ENCODE measurements at places on chromosomes 1 and 21. TPM values are rescaled to one million over a fixed set of nuclear protein-coding genes. Genes with fewer than 3 reads are reported as not detected.

SAMD11 gene
- total RNA-seq: 9.3 TPM

GNAT2 gene
- total RNA-seq: not detected

GALNT2 gene
- 54.5 TPM for total RNA-seq

RPTN gene
- total RNA-seq: not detected

CALML6 gene
- not detected for total RNA-seq

GABPB2 gene
- total RNA-seq: 10.8 TPM

KCNC4 gene
- 4.2 TPM for total RNA-seq

KLF17 gene
- total RNA-seq: 0.39 TPM

GRCh38 chr1:59752556-59753414 lies 62.0 kb upstream of the HOOK1 start:
- H3K27ac ChIP-seq: no peak overlapping the region
- H3K4me1 ChIP-seq: peaks cover 29% of the 10 kb centered on the region
- no peaks in the 10 kb centered on the region for H3K27me3 ChIP-seq
- no peak overlapping the region for H3K4me3 ChIP-seq

- H3K4me3 ChIP-seq: peak overlapping the region; percentile 53
- H3K27ac ChIP-seq: peak overlapping the region; percentile 85
- no peaks in the 10 kb centered on the region for H3K36me3 ChIP-seq
- peaks cover 27% of the 10 kb centered on the region for H3K27me3 ChIP-seq
These were observed 2.1 kb downstream of the MXRA8 start for GRCh38 chr1:1356166-1356795.

DNA sequence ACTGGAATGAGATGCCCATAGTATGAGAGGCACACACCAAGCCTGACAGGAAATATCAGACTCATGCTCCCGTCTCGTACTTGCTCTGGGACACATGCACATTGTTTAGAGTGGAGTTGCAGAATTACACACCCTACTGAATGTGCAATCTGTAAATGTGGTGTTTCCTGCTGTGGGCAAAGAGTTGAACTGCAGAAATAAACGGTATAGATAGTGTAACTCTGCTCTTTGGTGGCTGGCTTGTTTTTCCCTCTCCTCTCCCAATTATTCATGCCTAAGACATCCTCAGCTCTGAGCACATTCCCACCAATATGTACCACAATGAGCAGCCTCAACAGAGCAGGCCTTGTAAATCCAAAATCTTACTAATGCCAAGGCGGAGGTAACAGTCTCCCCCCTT lies 90.1 kb upstream of the DIRAS3 start:
- no peak overlapping the region for H3K4me3 ChIP-seq
- H3K4me1 ChIP-seq: peaks cover 19% of the 10 kb centered on the region
- peaks cover 3% of the 10 kb centered on the region for H3K36me3 ChIP-seq

GRCh38 chr1:12637693-12638092 lies 6.2 kb upstream of the AADACL4 start:
- H3K36me3 ChIP-seq: no peaks in the 10 kb centered on the region
- H3K27ac ChIP-seq: no peak overlapping the region
- H3K4me1 ChIP-seq: no peaks in the 10 kb centered on the region
- no peak overlapping the region for H3K4me3 ChIP-seq

DNA sequence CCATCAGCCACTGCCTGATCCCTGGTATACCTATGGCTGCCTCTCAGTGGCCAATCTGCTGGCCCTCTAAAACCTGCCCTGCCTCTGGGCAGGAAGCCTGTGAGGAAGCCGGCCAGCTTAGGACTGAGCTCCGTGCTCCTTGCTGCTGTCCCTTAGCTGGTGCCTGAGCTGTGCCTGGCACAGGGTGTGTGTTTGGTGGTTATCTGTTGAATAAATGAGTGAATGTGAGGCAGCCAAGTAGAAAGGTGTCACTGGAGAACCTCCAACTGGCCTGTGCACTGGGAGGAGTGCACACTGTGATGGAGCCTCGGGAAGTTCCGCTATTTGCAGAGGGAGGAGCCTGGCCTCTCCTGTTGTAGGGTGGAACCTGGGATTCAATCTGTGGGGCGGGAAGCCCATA lies 63.4 kb upstream of the STUM start:
- no peaks in the 10 kb centered on the region for H3K27me3 ChIP-seq
- H3K36me3 ChIP-seq: no peaks in the 10 kb centered on the region
- no peak for DNase-seq

DNA sequence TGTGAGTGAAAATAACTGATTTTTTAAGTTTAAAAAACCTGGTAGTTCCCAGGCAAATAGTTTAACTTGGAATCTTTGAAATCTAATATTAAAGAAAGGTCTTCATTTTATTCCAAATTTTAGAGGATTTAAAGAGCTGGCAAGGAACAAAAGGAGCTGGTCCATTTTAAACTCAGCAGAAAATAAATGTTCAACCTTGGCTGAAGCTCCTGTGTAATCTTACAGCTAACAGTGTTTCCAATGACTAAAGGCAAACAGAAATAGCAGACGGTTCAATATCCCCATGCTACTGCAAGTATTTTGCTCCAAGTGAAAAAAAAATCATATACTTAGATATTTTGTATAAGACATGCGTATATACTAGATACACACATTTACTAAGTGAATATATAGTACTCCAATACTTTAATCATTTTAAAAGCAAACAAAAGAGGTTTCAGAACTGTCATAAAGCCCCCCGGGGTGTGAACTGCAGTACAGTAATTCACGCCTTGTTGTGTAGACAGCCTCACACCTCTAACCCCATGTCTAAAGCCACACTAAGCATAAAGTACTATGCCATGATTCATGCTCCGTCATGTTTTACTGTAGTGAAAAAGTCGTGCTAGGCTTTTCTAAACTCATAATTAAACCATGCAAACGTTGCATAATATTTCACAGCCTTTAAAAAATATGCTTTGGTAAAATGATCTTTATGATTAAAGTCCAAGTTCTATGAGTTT lies 132.2 kb downstream of the CLIC6 start:
- peaks cover 7% of the 10 kb centered on the region for H3K4me1 ChIP-seq
- H3K4me3 ChIP-seq: no peak overlapping the region
- DNase-seq: no peak
- H3K27me3 ChIP-seq: no peaks in the 10 kb centered on the region
- H3K27ac ChIP-seq: no peak overlapping the region

- H3K27me3 ChIP-seq: no peaks in the 10 kb centered on the region
- no peak overlapping the region for H3K27ac ChIP-seq
- no peaks in the 10 kb centered on the region for H3K4me1 ChIP-seq
These were observed 3.2 kb upstream of the KRTAP19-8 start for GRCh38 chr21:31041295-31042079.

- no peak overlapping the region for H3K27ac ChIP-seq
- no peaks in the 10 kb centered on the region for H3K27me3 ChIP-seq
- H3K36me3 ChIP-seq: no peaks in the 10 kb centered on the region
- peaks cover 16% of the 10 kb centered on the region for H3K4me1 ChIP-seq
- DNase-seq: no peak
- no peak overlapping the region for H3K4me3 ChIP-seq
These were observed 3.2 kb downstream of the URB2 start for GRCh38 chr1:229629261-229629660.

DNA sequence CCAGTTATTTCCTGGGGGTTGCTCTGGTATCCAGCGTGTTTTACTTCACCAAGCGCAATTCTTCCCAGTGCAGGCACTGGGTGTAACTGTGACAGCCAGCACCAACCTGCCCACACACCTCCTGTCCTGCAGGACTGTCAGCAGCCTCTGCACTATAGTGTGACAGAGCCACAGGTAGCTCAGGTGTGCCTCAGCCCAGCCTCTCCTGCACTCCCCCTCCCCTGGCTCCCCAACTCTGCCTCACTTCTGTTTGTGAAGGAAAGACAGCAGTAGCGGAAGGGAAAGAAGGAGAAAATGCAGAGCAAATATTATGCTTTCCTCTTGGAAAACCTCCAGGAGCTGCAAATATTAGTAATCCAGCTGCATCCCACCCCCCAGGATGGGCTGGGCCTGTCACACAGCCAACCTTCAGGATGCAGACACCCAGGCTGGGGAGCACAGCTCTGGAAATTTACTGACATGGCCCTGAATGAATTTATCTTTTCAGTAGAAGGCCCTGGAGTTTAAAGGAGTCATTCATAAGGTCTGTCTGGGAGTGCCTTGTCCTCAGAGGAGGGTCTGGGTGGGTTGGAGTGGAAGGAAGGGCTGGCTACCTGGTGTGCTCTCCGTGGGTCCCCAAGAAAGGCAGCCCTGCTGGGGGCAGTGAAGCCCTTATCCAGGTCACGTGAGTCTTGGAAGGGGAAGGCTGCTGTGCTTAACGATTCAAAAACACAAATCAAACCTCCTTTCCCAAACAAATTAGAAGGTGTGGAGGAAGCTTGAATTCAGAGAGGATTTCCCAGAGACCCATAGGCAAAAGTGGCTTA lies 20.9 kb downstream of the CAPN2 start:
- H3K4me3 ChIP-seq: peak overlapping the region; percentile 19
- DNase-seq: no peak
- peaks cover 69% of the 10 kb centered on the region for H3K4me1 ChIP-seq
- no peaks in the 10 kb centered on the region for H3K27me3 ChIP-seq

GRCh38 chr1:110675060-110675791 lies 486 bp upstream of the KCNA3 start:
- H3K27me3 ChIP-seq: peaks cover 19% of the 10 kb centered on the region
- DNase-seq: no peak
- peak overlapping the region; percentile 51 for H3K4me3 ChIP-seq

DNA sequence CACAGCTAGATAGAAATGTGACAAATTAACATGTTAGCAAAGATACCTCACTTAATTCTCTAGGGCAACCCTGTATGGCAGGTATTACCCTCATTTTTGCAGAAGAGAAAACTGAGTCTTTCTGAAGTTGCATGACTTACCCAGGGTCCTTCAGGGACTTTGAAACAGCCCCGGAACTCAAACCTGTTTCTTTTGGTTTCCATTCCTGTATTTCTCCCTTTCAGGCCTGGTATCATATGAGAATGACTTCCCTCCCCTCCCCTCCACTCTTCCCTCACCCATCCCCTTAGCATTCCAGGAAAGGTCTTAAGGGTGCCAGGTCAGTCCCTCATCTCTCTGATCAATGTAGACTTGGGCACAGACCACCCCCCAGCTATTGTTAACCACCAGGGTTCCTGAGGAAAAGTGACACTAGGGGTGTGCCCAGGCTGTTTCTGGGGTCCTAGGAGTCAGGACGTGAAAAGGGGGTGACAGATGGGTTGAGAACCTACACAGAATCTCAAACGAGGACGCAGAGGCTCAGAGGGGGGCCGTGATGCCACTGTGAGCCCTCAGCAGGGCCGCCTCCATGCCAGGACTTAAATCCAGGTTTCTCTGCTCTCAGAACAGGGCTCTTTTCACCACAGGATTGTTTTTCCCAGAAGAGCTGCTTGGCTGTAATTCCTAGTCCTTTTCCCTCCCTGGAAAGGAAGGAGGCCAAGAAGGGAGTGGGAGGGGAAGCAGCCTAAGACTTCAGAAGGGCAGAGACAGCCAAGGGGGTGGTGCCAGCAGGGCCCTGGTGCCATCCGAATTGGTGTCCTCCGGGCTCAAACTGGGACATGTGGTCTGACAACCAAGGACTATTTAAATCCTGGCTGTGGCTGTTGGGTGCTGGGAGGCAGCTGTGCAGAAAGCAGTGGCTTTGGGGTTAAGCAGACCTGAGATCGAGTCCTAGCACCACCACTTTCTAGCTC lies 2.1 kb upstream of the WASF2 start:
- H3K27me3 ChIP-seq: no peaks in the 10 kb centered on the region
- peak overlapping the region; percentile 98 for H3K27ac ChIP-seq
- no peak overlapping the region for H3K4me3 ChIP-seq
- DNase-seq: no peak
- no peaks in the 10 kb centered on the region for H3K36me3 ChIP-seq

DNA sequence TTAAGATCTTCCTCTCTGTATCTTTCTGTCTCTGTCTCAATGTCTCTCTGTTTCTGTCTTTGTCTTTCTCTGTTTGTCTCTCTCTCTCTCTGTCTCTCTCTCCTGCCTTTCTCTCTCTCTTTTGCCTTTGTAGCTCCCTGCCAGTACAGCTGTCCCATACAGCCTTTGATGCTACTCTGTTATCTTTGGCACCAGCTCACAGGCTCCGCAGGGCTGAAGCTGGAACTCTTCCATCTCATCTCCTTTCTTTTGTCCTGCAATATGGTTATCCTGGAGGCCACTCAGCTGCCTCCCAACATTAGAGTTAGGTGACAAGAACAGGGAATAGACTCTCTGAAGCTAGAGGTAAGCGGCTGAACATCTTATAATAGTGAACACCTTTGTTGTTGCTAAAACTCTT lies 354.3 kb upstream of the NEGR1 start:
- no peaks in the 10 kb centered on the region for H3K36me3 ChIP-seq
- H3K27me3 ChIP-seq: no peaks in the 10 kb centered on the region
- no peak overlapping the region for H3K4me3 ChIP-seq
- DNase-seq: no peak

DNA sequence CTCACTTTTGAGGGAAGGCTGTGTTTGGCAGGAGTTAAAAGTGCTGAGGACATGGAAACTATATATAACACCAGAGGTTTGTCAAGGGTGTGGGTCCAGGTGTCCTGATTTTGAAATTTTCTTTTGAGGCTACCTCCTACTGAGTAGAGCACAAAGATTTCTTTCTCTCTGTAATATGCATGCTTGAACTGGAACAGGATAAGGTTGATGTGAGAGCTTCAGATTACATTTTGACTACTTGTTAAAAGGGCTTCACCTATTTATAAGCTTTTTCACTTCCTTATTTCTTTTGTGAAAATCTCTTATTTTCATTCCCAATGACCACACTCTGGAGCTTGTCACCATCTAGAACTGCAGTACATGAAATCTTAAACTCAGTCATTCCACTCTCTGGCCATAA lies 59.8 kb upstream of the PLA2G4A start:
- no peaks in the 10 kb centered on the region for H3K27me3 ChIP-seq
- no peaks in the 10 kb centered on the region for H3K4me1 ChIP-seq
- DNase-seq: no peak
- no peak overlapping the region for H3K27ac ChIP-seq

DNA sequence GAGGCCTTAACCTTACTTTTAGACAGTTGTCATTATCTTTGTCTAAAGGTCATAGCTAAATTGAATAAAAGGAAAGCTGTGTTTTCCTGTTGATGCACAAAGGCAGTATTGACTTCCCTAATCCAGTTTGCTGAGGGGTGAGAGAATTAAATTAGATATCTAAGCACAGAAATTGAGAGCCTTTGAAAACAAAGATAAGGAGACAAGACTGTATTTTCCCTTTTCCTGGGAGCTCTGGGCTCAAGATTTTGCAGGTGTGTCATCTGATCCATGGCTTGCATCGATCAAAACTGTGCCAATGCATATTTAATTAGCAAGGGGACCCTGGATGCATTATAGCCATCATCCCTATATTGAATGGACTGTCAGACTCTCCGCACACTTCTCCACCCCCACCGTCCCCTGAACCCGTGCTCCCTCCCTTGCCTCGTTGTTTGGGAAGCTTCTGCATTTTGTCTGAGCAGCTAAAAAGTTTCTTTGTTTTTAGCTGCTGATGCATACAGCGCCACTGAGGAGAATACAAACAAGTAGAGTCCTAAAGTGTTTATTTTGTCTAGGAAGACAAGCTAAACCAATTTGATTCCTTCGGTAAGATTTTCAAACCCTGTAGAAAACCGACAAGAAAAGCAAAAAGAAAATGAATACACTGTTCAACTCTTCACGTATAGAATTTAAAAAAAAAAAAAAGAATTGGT lies 186.3 kb downstream of the NFIA start:
- H3K4me3 ChIP-seq: no peak overlapping the region
- no peaks in the 10 kb centered on the region for H3K27me3 ChIP-seq
- no peaks in the 10 kb centered on the region for H3K36me3 ChIP-seq
- DNase-seq: no peak
- no peaks in the 10 kb centered on the region for H3K4me1 ChIP-seq
